ENCODE measurements at places on chromosomes 5 and 9.

DNA sequence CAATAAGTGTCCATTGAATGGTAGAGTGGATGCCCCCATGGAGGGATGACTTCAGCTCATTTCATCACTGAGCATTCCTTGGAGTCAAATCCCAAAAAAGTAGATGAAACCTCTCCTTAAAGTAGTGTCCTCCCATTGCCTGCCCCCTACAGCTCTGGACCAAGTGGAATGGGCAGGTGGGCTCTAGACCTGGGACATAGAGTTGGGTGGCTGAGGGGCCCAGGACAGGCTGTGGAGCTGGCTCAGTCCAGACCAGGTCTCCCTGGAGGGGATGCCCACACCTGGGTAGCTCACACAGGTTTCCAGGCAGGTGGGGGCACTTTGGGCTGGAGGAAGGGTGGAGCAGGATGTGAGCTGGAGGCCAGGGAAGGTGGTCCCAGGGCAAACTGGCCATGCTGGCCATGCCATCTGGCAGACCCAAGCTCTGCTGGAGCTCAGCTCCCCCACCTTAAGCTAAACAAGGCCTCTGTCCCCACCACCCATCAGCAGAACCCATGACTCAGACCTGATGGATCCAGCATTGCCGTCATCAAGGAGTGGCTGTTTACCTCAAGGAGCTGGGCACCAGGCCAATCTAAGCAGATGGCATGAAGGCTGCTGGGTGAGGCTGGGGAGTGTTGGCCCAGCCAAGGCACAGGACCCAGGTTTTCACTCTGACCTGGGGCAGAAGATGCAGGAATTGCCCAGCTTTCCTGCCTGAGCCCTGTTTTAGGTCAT lies 6.2 kb upstream of the SPINK4 start:
- DNase-seq, result no peak

DNA sequence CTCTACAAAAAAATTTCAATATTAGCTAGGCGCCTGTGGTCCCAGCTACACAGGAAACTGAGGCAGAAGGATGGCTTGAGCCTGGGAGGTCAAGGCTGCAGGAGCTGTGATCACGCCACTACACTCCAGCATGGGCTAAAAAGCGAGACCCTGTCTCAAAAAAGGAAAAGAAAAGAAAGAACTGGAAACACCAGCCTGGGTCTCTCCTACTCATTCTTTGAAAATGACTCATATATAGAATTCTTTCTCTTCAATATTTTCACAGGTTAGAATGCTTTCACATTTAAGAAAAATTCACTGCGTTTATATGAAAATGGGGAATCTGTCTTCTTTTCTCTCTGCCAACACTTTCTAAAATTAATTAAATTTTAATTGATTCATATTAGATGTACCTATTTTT lies 115.6 kb downstream of the TRPM6 start:
- no peak for DNase-seq

- no peak for DNase-seq
Observed at GRCh38 chr9:77251050-77251449, 73.7 kb downstream of the VPS13A start.

GRCh38 chr5:58629271-58630159 lies 46.6 kb downstream of the RAB3C start:
- no peak for DNase-seq

DNA sequence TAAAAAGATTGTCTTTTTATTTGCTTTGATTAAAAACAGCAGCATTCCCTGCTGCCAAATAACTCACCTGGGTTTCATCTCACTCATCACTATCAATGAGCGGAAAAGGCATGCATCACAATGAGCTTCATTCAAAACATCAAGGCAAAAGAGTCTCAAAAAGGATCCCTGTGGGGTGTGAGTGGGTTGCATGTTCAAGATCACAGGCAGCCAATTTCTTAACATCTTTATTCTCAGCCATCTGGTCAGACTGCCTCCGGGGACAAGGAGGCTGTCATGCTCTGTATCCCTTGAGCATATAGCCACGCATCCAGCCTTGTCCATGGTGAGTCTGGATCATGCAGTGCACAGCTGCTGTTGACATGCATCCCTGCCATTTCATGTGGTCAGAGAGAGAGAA lies 117.1 kb downstream of the ICE1 start:
- DNase-seq, result no peak
